ENCODE measurements at places on chromosomes 1 and 21.

- DNase-seq = no peak
These were observed 24.4 kb upstream of the FAM89A start for GRCh38 chr1:231064418-231064817.

GRCh38 chr1:23745515-23745914, 2.2 kb downstream of the ELOA start:
- DNase-seq = no peak

DNA sequence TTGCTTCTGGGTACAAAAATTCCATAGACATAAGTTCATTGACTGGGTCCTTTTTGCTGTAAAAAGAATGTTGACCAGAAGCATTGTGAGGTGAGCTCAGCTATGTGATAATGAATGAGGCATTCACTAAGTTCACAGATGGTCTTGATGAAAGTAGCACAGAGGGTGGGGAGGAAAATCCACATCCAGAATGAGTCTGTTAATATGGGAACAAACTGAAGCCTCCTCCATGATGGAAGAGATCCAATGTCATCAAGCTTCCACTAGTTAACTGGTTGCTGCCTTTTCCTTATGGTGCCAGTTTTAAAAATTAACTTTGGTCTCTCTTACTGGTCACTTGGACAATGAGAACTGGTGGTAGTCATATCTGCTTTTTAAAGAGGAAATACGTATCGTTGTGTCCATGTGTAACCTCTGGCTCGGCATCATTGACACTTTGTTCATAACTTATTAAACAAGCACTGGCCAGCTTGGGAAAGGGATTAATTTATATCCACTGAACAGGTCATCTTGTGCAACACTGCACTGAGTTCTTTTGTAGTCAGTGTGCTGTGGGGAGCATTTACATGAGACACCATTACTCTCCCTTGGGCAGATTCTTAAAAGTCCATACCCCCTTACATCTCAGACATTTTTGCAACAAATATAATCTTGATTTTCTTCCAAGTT, 88.6 kb downstream of the ADAMTS1 start:
- DNase-seq = no peak

DNA sequence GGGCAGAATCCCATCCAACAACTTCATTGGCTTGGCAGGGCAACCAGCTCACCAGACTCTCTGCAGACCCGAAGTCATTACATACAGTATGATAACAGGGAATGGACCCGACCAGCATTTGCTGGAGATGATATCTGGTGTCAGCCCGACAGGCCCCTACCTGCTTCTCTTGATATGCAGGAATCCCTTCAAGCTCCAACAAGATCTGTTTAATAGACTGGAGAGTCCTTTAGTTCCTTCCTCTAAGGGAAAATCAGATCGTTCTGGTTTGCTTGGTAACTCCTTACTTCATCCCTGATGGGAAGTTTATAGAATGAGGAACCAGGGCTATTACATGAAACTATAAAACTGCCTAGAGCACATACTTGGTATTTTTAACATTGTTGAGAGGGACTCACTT, 61.2 kb downstream of the EDARADD start:
- no peak for DNase-seq

- DNase-seq = no peak
These were observed 5.1 kb upstream of the OLFML2B start for GRCh38 chr1:162028726-162029125.

- no peak for DNase-seq
These were observed 64.9 kb downstream of the RGS13 start for GRCh38 chr1:192700834-192701271.

DNA sequence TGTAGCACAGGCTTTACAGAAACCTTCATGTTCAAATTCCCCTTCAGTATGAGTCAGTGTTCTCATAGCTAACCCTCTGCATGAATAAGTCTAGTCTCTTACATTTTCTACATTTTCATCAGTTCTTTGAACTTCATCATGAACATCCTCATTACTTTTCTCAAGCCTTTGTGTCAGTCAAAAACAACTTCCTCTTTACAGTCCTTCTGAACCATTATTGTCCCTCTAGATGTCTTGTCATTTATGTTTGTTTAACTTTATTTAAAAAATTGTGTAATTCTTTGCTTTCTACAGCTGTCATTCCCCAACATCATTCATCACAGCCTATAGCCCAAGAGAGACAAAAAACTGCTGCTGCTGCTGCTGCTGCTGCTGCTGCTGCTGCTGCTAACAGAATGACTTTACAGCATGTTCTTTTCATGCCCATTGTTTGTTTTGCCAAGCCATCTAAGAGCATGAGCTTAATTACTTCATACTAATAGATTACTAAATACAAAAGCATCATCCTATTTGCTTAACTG, 133.1 kb downstream of the LRRC40 start:
- DNase-seq = no peak

DNA sequence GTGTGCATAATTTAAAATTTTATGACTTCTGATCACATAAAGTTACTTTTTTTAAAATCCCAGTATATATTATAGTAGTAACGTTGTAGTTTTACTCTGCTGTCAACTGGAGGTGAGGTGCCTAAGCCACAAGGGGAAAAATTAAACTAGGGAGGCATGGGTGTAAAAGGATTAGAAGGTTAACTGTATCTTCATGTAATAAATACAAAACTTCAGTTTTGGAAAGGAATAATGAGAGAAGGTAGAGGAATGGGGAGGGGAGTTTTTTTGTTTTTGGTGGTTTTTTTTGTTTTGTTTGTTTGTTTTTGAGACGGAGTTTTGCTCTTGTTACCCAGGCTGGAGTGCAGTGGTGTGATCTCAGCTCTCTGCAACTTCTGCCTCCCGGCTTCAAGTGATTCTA, 5.7 kb downstream of the SLC25A33 start:
- DNase-seq = no peak

DNA sequence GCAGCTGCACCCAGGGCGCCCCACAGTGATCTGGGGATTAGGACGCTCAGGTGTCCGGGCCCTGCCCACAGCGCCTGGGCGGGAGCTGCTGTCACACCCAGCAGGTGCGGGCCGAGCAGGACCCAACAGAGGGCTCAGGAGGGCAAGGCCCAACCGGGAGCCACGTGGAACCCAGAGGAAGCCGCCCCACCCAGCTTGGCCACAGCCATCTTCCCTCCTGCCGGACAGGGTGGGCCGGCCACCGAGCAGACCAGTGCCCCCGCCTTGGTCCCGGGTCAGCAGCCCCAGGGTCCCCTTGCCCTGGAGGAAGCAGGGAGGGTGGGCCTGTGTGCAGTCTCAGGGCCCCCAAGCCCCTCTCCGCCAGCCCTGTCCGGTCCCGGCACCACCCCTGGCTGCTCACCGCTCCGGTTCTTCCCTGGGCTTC, 6.3 kb upstream of the TTLL10 start:
- DNase-seq = no peak

GRCh38 chr1:59570524-59570923, 244.2 kb upstream of the HOOK1 start:
- no peak for DNase-seq
